ENCODE measurements at places on chromosomes 16 and 17.
A peak's percentile ranks its signal among the peaks of the same experiment; 100 is the strongest.

GRCh38 chr17:4509923-4510617 lies 11.4 kb downstream of the SPNS2 start:
- H3K27ac ChIP-seq, result no peak overlapping the region
- H3K4me3 ChIP-seq, result no peak overlapping the region
- DNase-seq, result no peak
- no peaks in the 10 kb centered on the region for H3K27me3 ChIP-seq
- no peaks in the 10 kb centered on the region for H3K36me3 ChIP-seq
- peaks cover 22% of the 10 kb centered on the region for H3K4me1 ChIP-seq

GRCh38 chr17:45307290-45308015 lies 9.4 kb downstream of the MAP3K14 start:
- H3K36me3 ChIP-seq, result peaks cover 14% of the 10 kb centered on the region
- H3K4me1 ChIP-seq, result peaks cover 85% of the 10 kb centered on the region
- no peak overlapping the region for H3K4me3 ChIP-seq
- H3K27ac ChIP-seq, result peak overlapping the region; percentile 93
- peak; percentile 81 for DNase-seq

DNA sequence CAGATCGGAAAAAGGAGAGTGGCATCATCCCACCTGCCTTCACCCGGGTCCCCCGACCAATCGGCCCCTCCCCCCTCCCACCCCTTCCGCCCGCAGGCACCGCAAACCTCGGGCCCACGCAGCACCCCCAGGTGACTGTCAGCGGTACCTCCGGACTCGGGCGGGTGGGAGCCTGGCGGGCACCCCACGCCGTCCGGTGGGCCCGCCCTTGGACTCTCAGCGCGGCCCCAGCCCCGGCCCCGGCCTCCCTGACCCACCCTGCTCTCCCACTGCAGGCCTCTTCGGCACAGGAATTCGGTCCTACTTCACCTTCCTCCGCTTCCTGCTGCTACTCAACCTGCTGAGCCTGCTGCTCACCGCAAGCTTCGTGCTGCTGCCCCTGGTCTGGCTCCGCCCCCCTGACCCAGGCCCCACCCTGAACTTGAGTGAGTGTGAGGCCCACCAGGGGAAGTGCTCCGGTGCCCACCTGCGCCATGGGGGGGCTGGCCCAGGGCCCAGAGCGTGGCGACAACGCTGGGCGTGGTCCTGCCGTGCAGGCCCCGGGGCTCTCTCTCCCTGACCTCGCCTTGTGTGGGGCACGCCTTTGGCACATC lies 1.6 kb downstream of the TMC8 start:
- no peak for DNase-seq
- peaks cover 36% of the 10 kb centered on the region for H3K36me3 ChIP-seq

GRCh38 chr17:30584810-30585209 lies 107.6 kb downstream of the GOSR1 start:
- H3K36me3 ChIP-seq, result no peaks in the 10 kb centered on the region
- no peak overlapping the region for H3K27ac ChIP-seq
- DNase-seq, result no peak
- no peaks in the 10 kb centered on the region for H3K4me1 ChIP-seq
- no peaks in the 10 kb centered on the region for H3K27me3 ChIP-seq

DNA sequence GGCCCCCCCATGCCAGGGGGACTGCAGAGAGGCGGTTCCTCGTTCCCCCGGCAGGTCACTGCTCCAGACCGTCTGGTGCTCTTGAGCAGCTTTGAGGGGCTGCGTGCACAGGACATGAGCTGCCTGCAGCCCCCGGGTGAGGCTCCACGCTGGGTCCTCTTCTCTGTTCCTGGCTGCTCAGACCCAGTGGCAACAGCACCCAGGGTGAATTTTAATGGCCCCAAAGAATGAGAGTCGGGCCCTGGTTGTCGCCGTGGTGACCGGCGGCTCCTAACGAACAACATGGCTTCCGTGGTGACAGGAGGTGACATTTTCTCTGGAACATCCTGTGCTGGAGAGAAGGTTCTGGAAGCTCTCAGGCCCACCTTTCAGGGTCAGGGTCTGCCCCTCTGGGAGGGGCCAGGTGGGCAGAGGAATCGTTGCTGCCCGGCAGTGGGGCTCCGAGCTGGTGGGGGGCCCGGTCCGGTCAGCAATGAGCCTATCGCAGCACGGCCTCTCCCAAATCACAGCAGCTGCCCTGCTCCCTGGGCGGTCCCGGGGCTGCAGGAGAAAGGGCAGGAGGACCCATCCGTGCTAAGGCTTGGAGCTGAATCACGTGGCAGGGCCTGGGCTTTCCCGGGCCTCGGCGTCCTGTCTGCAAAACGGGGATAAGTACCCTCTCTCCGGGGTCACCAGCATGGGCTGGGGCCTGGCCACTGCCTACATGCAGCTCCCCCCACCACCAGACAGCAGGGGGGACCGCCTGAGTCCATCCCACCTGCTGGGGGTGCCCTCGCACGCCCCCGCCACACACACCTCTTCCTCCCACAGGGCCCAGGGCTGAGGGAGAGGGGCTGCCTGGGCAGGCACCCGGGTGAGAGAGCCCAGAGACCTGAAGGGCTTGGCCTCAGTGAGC lies 3.4 kb upstream of the C1QTNF8 start:
- no peak for DNase-seq
- H3K4me3 ChIP-seq, result no peak overlapping the region
- H3K27me3 ChIP-seq, result no peaks in the 10 kb centered on the region
- H3K36me3 ChIP-seq, result no peaks in the 10 kb centered on the region
- H3K4me1 ChIP-seq, result peaks cover 4% of the 10 kb centered on the region

DNA sequence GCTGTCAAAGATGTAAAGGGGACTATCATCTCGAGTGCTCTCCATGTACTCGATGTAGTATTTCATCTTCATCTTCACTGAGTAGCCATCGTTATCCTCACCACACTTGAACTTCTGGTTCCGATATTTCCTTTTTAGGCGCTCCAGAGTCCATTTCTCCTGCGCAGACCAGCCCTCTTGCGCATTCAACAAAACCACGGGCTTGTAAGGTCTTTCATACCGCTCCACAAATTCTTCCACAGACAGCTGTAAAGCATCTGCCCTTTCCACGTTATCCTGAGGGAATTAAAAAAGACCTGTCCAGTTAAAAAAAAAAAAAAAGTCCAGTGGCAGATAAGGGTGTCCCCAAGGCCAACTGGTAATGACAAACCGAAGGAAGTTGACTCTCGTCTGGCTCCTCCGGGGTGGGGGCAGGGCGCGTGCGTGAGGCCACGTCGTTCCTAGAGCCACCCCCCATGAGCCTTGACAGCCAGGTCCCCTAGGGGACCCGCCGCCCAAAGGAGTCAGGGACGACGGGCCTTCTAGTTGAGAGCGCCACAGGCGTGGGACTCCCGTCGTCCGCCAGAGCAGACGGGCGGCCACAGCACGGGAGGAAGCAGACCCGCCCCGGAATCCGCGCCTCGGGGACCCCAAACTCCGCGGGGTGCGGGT lies 701 bp downstream of the JMJD6 start:
- peaks cover 32% of the 10 kb centered on the region for H3K4me1 ChIP-seq
- peak; percentile 80 for DNase-seq
- peak overlapping the region; percentile 91 for H3K4me3 ChIP-seq
- no peaks in the 10 kb centered on the region for H3K27me3 ChIP-seq
- H3K36me3 ChIP-seq, result peaks cover 37% of the 10 kb centered on the region

- H3K4me1 ChIP-seq, result peaks cover 10% of the 10 kb centered on the region
- no peak overlapping the region for H3K4me3 ChIP-seq
- DNase-seq, result no peak
- no peak overlapping the region for H3K27ac ChIP-seq
- H3K36me3 ChIP-seq, result no peaks in the 10 kb centered on the region
Measured at GRCh38 chr17:43701318-43701743, 39.6 kb upstream of the MEOX1 start.

DNA sequence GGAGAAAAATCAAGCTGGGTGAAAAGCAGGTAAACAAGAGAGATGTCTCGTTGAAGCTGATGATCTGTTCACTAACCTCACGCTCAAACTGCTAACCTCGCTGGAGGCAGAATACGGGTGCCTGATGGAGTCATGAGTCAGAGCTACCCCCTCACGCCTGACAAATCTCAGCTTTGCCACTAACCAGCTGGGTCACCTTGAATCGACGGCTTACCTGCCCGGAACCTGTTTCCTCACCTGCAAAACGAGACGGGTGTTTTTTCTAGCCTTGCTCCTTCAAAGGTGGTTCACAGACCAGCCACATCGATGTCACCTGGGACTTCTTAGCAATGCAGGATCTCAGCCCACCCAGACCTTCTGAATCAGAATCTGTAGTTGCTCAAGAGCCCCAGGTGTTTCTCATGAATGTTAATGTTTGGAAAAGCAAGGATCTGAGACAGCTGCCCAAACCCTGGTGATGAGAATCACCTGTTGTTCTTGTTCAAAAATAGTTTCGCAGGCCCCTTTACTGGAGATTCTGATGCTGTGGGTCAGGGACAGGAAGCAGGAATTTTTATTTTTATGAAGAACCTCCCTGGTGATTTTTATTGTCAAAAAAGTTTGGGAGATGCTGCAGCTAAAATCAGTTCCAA lies 56.9 kb downstream of the MARCHF10 start:
- H3K4me3 ChIP-seq, result no peak overlapping the region
- no peaks in the 10 kb centered on the region for H3K27me3 ChIP-seq
- DNase-seq, result no peak
- no peaks in the 10 kb centered on the region for H3K4me1 ChIP-seq
- no peaks in the 10 kb centered on the region for H3K36me3 ChIP-seq

DNA sequence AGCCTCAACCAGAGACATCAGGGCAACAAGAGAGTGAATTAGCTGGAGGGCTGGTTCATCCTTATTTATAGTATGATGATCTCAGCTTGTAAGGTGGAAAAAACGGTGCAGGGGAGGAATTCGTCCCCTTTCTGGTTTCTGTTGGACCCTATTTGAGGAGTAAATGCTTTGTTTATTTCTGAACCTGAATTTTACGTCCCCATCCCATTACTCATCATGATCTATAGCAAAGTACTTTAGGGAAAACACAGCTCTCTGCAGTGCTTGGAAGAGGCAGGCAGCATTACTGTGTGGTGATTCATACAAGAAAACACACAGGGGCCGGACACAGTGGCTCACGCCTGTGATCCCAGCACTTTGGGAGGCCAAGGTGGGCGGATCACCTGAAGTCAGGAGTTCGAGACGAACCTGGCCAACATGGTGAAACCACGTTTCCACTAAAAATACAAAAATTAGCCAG lies 8.0 kb upstream of the VAT1L start:
- no peaks in the 10 kb centered on the region for H3K36me3 ChIP-seq
- no peaks in the 10 kb centered on the region for H3K27me3 ChIP-seq
- no peak for DNase-seq
- no peak overlapping the region for H3K4me3 ChIP-seq
- H3K4me1 ChIP-seq, result no peaks in the 10 kb centered on the region
